ENCODE measurements at places on chromosomes 11 and 22.

DNA sequence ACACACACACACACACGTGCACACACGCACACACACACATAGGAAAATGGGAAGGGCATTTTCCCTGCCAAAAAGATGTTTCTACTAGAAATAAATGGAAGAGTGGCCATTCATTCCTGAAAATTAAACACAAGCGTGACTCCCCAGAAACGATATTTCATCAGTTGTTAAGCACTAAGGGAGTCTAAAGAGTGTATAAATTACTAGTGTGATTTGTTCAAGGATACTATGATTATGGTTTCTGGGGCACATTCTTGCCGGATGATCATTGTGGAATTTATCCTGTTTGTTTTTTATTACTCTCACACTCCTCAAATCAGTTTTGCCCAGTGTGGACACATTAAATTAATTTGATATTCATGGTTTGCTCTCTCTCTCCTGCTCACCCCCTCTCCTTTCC is 16.4 kb upstream of the AMOTL1 start:
- DNase-seq, result no peak

- DNase-seq, result no peak
Observed at GRCh38 chr22:47279746-47280145, 517.3 kb downstream of the TBC1D22A start.

- no peak for DNase-seq
Observed at GRCh38 chr11:86174101-86175046, 70.2 kb upstream of the EED start.

DNA sequence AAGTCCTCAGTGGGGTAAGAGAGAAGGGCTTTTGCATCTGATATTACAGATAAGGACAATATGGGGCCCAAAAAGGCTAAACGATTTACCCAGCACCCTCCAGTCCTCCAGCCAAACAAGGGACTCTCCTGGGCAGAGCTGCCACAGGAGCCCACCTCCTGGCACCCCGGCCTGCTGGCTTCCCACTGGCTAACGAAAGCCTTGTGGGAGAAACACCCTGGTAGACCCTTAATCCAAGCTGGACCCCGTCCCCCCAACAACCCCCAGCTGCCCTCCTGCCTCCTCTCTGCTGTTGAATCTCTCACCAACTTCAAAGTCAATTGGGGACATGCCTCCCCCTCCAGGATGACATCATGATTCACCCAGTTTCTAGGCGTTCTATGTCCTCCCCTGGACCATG is 10.8 kb downstream of the C1QTNF6 start:
- no peak for DNase-seq

GRCh38 chr22:47168900-47169800 is 406.7 kb downstream of the TBC1D22A start:
- no peak for DNase-seq

DNA sequence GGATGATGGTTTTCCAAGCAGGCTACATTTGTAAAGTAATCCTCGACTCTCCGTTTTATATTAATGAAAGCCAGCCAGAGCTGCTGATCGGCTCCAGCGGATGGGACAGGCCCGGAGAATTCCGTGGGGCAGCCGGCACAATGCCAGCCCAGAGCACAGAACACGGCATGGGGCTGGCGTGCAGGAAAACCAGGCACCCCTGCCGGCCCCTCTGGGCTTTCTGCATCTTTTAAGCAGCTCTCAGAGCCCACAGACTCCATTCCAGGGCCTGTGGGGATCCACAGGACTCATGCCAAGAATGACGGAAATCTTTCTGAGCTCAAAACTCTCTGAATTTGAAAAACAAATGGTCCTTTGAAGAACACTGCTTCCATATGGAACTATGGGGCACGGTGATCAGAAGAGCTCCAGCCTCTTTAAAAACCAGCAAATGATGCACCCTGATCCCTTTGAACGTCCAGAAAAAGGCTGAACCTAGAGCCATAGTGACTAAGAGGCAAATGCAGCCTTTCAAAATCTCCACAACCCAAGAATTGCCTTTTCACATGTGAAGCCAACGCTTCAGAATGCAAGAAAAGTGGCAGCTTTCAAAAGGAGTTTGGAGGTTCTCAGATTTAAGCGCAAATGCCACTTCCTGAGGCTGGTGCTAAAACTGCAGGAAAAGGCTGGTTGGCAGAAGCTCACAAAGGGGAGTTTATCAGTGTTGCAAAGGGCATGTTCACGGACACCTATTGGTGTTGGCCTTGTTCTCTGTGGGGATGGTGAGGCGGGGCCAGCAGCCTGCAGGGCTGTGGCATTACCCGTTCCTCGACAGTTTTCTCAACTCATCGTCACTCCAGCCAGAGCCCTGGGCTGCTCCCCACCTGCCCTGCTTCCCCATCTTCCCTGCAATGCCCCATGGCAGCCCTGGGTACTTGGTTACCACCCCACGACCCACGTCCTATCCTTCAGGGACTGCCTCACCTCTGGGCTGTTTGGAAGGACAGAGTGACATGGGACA is 212.5 kb downstream of the CTTN start:
- no peak for DNase-seq

DNA sequence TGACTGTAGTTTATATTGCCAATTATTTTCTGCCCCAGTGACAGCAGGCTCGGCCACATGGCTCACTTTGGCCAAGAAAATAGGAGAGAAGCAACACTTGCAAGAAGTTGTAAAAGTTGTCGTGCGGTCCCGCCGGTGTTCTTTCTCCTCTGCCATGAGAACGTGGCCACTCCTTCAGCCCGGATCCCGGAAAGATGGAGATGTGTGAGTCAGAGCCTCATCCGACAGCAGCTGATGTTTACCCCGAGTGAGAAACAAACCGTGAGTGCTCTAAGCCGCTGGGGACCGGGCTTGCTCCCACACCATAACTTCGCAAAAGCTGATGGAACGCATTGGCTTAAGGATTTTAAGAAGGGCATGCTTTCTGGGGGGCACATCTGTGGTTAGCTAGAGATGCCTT is 157.0 kb downstream of the CACNA1I start:
- no peak for DNase-seq

- DNase-seq, result no peak
Observed at GRCh38 chr22:40966726-40967085, 15.5 kb downstream of the RBX1 start.

GRCh38 chr11:45852712-45853101 is 5.4 kb downstream of the CRY2 start:
- DNase-seq, result no peak

DNA sequence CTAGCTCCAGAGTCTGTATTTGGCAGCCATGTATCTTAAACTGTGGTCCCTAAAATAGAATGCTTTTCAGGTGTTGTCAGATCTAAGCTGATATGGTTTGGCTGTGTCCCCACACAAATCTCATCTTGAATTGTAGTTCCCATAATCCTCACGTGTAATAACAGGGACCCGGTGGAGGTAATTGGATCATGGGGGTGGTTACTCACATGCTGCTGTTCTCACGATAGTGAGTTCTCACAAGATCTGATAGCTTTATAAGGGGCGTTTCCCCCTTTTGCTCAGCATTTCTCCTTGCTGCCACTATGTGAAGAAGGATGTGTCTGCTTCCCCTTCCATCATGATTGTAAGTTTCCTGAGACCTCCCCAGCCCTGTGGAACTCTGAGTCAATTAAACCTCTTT is 199.9 kb upstream of the ISX start:
- DNase-seq, result no peak

- peak; percentile 58 for DNase-seq
Observed at GRCh38 chr22:37631448-37632173, 7.9 kb upstream of the SH3BP1 start.

DNA sequence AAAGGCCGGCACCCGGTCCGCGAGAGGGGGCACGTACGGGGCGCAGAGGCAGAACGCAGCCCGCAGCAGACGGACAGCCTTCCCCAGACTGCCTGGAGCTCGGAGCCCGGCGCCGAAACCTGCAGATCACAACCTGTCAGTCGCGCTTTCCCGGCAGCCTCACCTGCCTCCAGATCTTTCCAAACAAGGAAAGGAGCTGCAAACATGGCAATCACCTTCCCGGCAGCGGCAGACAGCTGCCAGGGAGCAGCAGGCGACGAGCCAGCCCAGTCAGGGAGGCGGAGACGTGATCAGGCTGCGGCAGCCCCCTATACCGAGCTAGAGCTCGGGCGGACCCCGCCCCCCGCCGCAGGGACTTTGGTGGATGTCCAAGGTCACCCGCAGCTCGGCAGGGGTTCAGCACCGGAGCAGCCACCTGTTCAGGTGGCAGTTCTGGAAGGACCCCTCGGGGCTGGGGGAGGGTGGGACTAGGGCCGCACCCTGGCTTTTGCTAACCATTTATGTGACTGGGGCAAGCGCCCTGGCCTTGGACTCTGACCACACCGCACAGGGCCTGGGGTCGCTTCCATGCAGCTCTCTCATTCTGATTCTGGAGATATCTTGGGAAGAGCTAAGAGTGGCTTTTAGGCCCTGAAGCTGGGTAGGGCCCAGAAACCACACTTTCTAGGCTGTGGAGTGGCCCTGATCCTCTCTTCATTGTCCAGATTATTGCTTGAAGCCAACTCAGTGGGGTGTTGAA is 143.8 kb downstream of the NECTIN1 start:
- DNase-seq, result no peak

DNA sequence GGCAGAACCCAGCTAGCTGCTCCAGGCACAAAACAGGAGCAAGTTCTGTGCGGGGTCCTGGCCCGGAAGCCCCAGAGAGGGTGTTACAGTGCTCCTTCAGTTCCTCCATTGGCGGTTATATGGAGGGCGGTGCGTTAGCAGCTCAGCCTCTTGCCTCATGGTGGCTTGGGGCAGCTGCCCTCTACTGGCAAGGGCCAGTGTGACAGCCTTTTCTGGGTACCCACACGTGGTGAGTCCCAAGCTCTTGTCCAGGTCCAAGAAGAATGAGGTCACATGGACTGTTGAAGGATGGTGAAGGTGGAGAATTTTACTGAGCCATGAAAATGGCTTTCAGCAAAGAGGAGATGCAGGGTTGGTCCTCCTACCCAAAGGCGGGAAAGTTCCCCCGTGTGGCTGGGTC is 100.5 kb downstream of the WT1 start:
- DNase-seq, result no peak

DNA sequence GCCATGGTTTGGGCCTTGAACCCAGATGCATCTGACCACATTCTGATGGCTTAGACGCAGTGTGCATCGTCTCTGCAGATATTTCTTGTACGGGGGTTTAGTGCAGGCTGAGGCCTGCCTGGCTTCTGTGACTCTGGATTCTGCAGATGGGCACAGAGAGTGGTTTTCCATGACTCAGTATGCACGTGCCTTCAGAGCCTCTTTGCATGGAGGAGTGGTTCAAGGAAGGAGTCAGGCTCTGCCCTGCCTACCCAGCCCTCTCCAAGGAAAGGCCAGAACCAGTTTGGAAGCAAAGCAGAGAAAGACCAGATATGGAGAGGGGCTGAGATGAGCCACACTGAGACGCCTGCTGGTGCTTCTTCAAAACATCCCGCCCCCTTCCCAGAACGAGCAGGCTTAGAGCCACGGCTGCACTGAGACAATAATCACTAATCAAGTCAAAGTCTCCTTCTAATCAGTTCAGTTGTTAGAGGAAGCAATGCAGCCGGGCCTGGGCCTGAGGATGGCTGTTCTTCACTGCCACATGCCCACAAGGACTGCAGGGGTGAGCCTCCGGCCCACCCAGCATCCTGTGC is 308.9 kb downstream of the NXPE2 start:
- no peak for DNase-seq

GRCh38 chr22:35914357-35914664 is 114.3 kb downstream of the RBFOX2 start:
- no peak for DNase-seq

DNA sequence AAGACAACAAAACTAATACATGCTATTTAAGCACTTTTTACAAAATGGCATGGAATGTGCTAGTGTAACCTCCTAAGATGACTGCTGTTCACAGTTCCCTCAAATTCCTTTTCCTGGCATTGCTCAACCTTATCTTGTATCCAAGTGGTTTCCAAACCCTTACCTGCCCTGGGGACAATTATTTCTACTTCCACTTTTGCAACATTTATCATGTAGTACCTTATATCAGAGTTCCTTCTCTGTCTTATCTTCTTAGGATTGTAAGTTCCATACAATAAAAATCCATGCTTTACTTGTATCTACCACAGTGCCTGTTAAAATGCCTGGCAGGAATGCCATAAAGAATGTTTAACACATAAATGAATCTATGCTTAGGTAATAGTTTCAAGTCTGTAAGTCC is 109.2 kb upstream of the MTMR2 start:
- no peak for DNase-seq

GRCh38 chr11:112877581-112877980 is 83.6 kb upstream of the NCAM1 start:
- no peak for DNase-seq

- DNase-seq, result no peak
Observed at GRCh38 chr22:19840955-19841640, 13.6 kb downstream of the GNB1L start.

GRCh38 chr11:22922672-22923071 is 62.4 kb upstream of the CCDC179 start:
- DNase-seq, result no peak

GRCh38 chr22:46797355-46797754 is 34.9 kb downstream of the TBC1D22A start:
- peak; percentile 28 for DNase-seq

- no peak for DNase-seq
Observed at GRCh38 chr11:88489030-88489429, 151.5 kb upstream of the CTSC start.

GRCh38 chr11:47711816-47712215 is 3.4 kb downstream of the AGBL2 start:
- DNase-seq, result no peak

DNA sequence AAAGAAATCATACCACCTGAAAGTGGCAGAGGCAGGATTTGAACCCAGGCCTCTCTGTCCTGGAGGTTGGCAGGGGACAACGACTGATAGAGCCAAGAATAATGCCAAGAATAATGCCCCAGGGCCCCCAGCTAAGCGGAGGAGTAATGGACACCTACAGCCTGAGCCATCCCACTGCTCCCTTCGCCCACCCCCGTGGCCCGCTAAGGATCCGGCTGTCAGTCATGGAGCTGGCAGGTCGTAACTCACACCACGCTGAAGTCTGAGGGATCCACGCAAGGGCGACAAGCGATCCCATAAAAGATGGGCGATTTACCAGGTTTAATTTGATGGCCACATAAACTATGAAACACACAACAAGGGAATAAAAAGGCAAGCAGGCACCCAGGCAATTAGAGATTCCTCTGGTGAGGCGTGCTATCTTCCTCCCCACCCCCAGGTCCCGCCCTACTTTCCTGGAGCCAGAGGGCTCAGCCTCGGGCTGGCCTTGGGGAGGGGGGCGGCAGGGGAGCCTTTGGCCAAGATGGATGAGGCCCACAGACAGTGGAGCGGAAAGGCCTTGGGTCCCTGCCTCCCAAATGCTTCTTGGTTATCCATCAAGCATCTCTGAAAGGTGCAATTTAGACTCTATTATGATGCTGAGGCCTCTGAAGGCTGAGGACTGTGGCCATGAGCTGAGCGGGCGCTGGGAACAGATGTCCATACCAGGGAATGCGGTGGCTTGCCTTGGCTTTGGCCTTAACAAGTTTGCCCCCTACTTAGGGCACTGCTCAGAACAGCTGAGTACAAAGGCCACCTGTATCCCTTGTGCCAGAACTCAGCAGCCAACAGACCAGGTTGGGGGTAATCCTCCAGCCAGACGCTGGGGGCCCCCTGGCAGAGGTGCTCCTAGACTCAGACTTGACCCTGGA is 55.2 kb downstream of the MACROD1 start:
- DNase-seq, result no peak

- DNase-seq, result no peak
Observed at GRCh38 chr11:1600626-1601025, 2.5 kb upstream of the KRTAP5-2 start.

GRCh38 chr22:31952472-31952871 is 8.1 kb downstream of the YWHAH start:
- DNase-seq, result no peak

GRCh38 chr11:134994431-134994830 is 582.4 kb upstream of the B3GAT1 start:
- no peak for DNase-seq

- no peak for DNase-seq
Observed at GRCh38 chr11:17471501-17471900, 5.1 kb downstream of the ABCC8 start.

- DNase-seq, result no peak
Observed at GRCh38 chr11:86849679-86850078, 49.3 kb downstream of the PRSS23 start.
